ENCODE measurements at places on chromosomes 2 and 18.
A peak's percentile ranks its signal among the peaks of the same experiment; 100 is the strongest.

DNA sequence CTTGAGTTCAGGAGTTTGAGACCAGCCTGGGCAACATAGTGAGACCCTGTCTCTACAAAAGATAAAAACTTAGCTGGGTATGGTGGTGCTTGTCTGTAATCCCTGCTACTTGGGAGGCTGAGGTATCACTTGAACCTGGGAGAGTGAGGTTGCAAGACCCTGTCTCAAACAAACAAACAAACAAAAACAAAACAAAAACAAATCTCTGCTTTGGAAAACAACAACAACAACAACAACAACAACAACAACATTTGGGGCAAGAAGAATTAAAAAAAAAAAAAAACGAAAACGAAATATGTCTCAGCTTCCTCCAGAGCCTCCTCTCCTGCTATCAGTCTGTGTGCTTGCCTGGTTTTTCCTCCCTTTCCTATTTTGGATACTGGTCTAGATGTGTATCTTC lies 16.9 kb downstream of the SLC4A1AP start:
- peaks cover 3% of the 10 kb centered on the region for H3K36me3 ChIP-seq
- H3K4me1 ChIP-seq: peaks cover 15% of the 10 kb centered on the region
- no peak for DNase-seq
- no peak overlapping the region for H3K4me3 ChIP-seq
- H3K27ac ChIP-seq: no peak overlapping the region
- H3K27me3 ChIP-seq: no peaks in the 10 kb centered on the region

- DNase-seq: no peak
- H3K36me3 ChIP-seq: no peaks in the 10 kb centered on the region
- no peaks in the 10 kb centered on the region for H3K4me1 ChIP-seq
- H3K4me3 ChIP-seq: no peak overlapping the region
- H3K27ac ChIP-seq: no peak overlapping the region
Observed at GRCh38 chr18:58266291-58266690, 222.3 kb downstream of the NEDD4L start.

GRCh38 chr2:74632939-74633312 lies 15.2 kb downstream of the M1AP start:
- DNase-seq: no peak
- H3K4me1 ChIP-seq: no peaks in the 10 kb centered on the region
- no peaks in the 10 kb centered on the region for H3K27me3 ChIP-seq

DNA sequence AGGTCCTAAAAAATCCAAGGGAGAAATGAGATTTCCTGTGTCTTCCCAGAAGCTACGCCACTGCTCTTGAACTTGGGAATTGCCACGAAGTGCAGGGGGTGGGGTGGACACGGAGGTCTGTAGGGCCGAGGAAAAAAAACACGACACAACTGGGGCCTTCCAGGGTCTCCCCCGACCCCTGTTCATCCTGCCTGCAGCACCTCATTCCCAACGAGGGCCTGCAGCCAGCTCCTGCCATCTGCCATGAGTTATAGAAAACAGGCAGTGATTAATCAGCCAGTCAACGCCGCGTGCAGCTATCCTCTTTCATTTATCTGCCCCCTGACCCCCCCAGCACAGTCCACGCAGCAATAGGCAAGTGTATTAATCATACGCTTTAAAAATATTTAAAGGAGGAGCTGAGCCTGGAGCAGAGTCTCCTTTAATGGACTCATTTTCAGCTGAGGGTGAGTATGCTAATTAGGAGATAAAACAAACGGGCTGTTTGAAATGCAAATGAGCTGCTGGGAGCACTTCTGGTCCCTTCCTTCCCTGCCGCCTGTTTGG lies 209.9 kb downstream of the TFCP2L1 start:
- peaks cover 3% of the 10 kb centered on the region for H3K27me3 ChIP-seq
- peak overlapping the region; percentile 5 for H3K4me3 ChIP-seq
- no peaks in the 10 kb centered on the region for H3K4me1 ChIP-seq
- no peak overlapping the region for H3K27ac ChIP-seq
- no peaks in the 10 kb centered on the region for H3K36me3 ChIP-seq

DNA sequence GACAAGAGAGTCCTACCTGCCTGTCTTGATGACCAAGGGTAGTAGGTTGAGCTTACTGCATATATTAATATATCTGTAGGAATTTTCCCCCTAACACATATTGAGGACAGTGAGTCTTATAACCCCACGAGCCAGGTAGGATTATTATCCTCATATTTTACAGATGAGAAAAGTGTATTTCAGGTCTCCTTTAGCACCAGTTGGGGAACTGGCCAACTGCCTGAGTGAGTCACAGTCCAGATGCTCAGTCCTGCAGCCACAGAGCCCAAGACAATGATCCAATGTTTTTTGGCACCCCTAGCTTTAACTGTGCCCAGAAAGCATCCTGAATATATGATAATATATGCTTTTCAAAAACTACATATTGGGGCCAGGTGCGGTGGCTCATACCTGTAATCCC lies 30.8 kb upstream of the GLS start:
- H3K36me3 ChIP-seq: no peaks in the 10 kb centered on the region
- peak; percentile 93 for DNase-seq
- no peak overlapping the region for H3K27ac ChIP-seq

- H3K36me3 ChIP-seq: no peaks in the 10 kb centered on the region
- H3K27me3 ChIP-seq: no peaks in the 10 kb centered on the region
- H3K4me1 ChIP-seq: peaks cover 2% of the 10 kb centered on the region
- peak overlapping the region; percentile 47 for H3K27ac ChIP-seq
Observed at GRCh38 chr2:200397785-200398184, 91.3 kb downstream of the SPATS2L start.

DNA sequence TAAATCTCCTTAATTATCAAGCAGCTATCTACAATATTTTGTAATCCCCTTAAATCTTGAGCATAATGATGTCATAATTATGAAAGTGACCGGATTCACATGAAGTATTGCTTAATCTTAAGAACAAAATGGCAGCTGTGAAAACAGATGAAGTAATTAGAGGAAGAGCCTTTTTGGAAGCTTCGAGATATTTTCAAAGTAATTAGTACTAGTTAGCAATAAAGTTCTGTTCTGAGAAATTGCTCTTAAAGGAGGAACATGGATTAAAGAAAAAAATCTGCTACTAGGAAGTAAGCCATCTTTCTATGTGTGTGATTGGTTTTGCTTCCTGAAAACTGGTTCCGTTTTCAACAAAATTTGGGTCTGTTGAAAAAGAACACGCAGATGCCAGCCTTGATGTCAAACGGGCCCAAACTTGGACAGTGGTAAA lies 18.3 kb downstream of the CLUL1 start:
- H3K36me3 ChIP-seq: no peaks in the 10 kb centered on the region
- H3K4me3 ChIP-seq: no peak overlapping the region
- DNase-seq: no peak
- no peak overlapping the region for H3K27ac ChIP-seq
- H3K4me1 ChIP-seq: no peaks in the 10 kb centered on the region

DNA sequence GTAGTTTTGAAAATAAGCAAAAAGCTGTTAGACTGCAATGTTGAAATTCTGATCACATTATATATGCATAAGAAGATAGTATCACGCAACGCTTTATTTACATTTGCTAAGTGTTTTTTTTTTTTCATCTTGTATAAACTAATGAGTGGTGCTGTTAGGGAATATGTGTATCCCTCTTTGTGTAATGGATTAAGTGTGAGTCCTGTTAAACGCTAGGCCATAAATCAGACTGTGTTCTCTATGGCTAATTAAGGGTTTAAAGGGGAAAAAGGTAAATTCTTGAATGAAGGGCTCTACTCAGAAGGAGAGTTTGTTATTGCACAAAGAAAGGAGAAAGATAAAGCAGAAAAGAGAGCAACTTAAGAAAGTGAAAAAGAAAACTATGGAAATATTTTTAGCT lies 4.8 kb upstream of the ASXL3 start:
- H3K4me1 ChIP-seq: no peaks in the 10 kb centered on the region
- no peak for DNase-seq
- H3K4me3 ChIP-seq: no peak overlapping the region
- no peak overlapping the region for H3K27ac ChIP-seq

DNA sequence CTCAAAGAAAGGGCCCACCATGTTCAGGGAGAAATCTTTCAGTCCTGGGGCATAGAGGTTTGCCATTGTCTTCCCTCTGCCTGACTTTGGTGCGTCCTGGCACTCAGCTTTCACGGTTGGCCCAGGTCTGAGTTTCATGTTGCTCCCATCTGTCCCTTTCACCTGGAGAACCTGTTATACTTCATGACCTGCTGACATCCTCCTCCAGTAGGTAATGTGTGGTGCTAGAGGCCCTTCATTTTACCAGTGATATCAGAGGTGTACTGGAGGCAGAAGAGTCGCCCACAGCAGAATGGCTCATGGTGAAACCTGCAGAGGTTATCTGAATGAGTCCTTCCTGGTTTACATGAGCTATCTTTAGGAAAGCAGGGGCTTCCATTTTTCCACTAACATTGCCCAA lies 128.8 kb upstream of the DLX2 start:
- H3K4me3 ChIP-seq: no peak overlapping the region
- H3K27ac ChIP-seq: no peak overlapping the region
- no peaks in the 10 kb centered on the region for H3K36me3 ChIP-seq
- H3K4me1 ChIP-seq: peaks cover 16% of the 10 kb centered on the region
- no peaks in the 10 kb centered on the region for H3K27me3 ChIP-seq

- H3K27ac ChIP-seq: no peak overlapping the region
- H3K36me3 ChIP-seq: no peaks in the 10 kb centered on the region
- H3K4me3 ChIP-seq: no peak overlapping the region
- no peaks in the 10 kb centered on the region for H3K4me1 ChIP-seq
Observed at GRCh38 chr2:70340075-70340474, 38.2 kb upstream of the FAM136A start.

- H3K4me1 ChIP-seq: no peaks in the 10 kb centered on the region
- H3K36me3 ChIP-seq: no peaks in the 10 kb centered on the region
- no peaks in the 10 kb centered on the region for H3K27me3 ChIP-seq
- DNase-seq: peak; percentile 26
Observed at GRCh38 chr18:75167759-75168618, 41.0 kb downstream of the PTGR3 start.

DNA sequence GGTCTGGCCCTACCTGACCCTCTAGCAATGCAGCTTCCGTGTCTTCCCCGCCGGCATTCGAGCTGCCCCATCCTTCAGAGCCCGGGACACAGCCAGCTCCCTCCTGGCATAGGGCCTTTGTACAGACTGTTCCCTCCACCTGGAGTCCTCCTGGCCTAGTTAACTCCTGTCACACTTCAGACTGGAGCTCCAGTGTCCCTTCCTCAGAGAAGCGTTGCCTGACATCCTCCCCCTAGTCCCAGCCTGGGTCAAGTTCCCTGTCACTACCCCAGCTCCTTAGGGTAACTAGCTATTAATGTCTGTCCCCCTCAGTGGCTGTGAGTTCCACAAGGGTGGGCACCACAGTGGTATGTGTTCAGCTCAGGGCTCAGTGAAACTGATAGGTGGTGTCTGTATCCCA lies 45.5 kb upstream of the LOXHD1 start:
- no peaks in the 10 kb centered on the region for H3K4me1 ChIP-seq
- H3K27me3 ChIP-seq: no peaks in the 10 kb centered on the region
- no peak for DNase-seq
- H3K36me3 ChIP-seq: no peaks in the 10 kb centered on the region
- no peak overlapping the region for H3K4me3 ChIP-seq

- no peaks in the 10 kb centered on the region for H3K27me3 ChIP-seq
- peak; percentile 89 for DNase-seq
- no peaks in the 10 kb centered on the region for H3K36me3 ChIP-seq
- H3K4me1 ChIP-seq: peaks cover 3% of the 10 kb centered on the region
- H3K27ac ChIP-seq: no peak overlapping the region
- no peak overlapping the region for H3K4me3 ChIP-seq
Observed at GRCh38 chr2:67752969-67753368, 309.8 kb downstream of the C1D start.

DNA sequence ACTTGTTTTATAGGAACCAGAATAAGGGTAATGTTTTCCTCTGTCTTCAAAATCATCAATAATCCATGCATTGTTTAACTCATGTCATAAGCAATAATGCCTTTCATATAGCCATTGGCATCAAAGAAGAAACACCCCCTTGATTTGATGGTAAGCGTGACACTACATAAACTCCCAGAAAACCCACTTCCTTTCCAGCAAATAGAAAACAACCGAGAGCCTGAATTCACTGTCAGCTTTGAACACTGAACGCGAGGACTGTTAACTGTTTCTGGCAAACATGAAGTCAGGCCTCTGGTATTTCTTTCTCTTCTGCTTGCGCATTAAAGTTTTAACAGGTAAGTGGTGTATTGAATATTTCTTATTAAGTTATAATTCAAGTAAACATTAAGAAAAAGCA lies at the start of gene ICOS:
TSS of gene ICOS (plus strand) at position 229 of the 400 bp plus-strand sequence. CDS start at position 281, 52 bp downstream.
- H3K4me3 ChIP-seq: no peak within 1 kb of the TSS
- H3K27ac ChIP-seq: no peak within 1 kb of the TSS
- H3K4me1 ChIP-seq: no peaks in the 10 kb centered on the region
- H3K36me3 ChIP-seq: no peaks in the 10 kb centered on the region

GRCh38 chr2:110771547-110772382 lies 39.4 kb downstream of the ACOXL start:
- peaks cover 4% of the 10 kb centered on the region for H3K4me1 ChIP-seq
- peaks cover 34% of the 10 kb centered on the region for H3K27me3 ChIP-seq
- H3K4me3 ChIP-seq: no peak overlapping the region
- no peak for DNase-seq
- no peaks in the 10 kb centered on the region for H3K36me3 ChIP-seq

- H3K27me3 ChIP-seq: no peaks in the 10 kb centered on the region
- no peak for DNase-seq
- H3K4me1 ChIP-seq: no peaks in the 10 kb centered on the region
- H3K27ac ChIP-seq: no peak overlapping the region
- peaks cover 23% of the 10 kb centered on the region for H3K36me3 ChIP-seq
- no peak overlapping the region for H3K4me3 ChIP-seq
Observed at GRCh38 chr2:101893681-101894381, 97.9 kb upstream of the IL1R2 start.

DNA sequence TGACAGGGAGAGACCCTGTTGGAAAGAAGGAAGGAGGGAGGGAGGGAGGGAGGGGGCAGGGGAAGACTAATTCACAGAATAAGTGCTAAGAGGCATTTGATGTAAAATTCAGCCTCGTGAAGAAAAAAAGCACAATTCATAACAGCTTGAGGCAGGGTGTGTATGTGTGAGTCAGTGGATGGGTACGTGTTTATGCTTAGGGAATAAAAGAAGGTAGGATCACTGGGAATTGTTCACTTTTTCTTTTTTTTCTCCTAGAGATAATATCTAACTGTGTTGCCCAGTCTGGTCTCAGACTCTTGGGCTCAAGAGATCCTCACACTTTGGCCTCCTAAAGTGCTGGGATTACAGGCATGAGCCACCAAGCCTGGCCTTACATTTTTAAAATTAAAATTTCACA lies 39.2 kb downstream of the WDR33 start:
- peak overlapping the region; percentile 66 for H3K27ac ChIP-seq
- H3K36me3 ChIP-seq: no peaks in the 10 kb centered on the region
- H3K27me3 ChIP-seq: no peaks in the 10 kb centered on the region
- peak; percentile 90 for DNase-seq

DNA sequence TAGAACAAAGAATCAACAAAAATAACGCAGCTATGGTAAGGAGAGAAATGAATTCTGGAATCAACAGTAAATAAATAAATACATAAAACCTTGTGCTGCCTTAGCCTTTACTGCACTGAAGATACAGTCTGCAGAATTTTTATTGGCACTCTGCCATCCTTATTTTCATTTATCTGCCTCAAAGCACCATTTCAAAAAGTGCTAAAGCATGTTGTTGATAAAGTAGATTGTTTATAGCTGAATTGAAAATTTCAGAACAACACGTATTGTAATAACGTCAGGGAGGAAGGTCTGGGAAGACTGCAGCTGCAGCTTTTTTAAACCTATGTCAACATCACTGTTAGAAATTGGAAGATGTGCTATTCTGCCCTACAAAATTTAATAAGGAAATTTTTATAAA lies 787.2 kb downstream of the PLCL1 start:
- no peak overlapping the region for H3K27ac ChIP-seq
- no peak overlapping the region for H3K4me3 ChIP-seq
- no peaks in the 10 kb centered on the region for H3K27me3 ChIP-seq
- no peaks in the 10 kb centered on the region for H3K36me3 ChIP-seq
- DNase-seq: no peak

- H3K4me1 ChIP-seq: no peaks in the 10 kb centered on the region
- no peaks in the 10 kb centered on the region for H3K36me3 ChIP-seq
- no peaks in the 10 kb centered on the region for H3K27me3 ChIP-seq
Observed at GRCh38 chr18:58827428-58827827, 37.2 kb upstream of the ZNF532 start.

All from fibroblast of lung (primary cell).